Epithelial cell of proximal tubule (primary cell): ENCODE measurements at places on chromosomes 4 and X.

DNA sequence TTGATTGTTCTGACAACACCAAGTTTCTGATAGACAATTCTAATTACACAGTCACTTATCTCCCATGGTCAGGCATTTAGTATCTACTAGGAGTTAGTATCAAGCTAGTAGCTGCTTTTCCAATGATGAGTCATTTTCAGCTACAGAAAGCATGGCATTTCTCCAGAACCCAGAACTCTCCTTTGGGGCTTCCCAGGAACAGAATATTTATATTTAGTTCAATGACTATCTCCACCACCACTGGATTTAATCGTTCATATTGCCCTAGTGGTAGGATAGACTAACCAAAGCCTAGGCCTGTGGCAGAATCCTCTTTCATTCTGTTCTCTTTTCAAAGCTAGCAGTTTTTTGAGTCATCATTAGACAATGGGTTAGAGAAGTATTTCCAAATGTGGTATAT is 569.4 kb downstream of the GABRG1 start:
- no peak for DNase-seq

DNA sequence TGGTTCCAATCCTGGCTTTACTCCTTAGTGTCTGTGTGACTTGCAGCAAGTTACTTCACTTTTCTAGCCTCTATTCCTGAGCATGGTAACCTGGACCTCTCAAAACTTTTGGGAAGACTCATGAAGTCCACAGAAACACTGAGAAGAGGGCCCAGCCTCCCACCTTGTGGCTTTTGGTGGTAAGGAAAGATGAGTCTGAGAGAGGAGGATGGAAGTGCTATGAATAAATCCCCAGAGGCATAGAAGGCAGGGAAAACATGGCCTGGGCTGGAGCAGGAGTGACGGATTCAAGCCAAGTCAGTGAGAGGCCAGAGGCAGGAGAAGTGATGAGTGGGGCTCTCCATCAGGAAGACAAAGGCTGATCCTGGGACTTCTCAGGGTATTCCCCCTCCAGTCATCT is 10.9 kb upstream of the MAGEA4 start:
- DNase-seq, result no peak

GRCh38 chrX:87900320-87900908 is 382.8 kb downstream of the KLHL4 start:
- peak; percentile 23 for DNase-seq

GRCh38 chrX:19673375-19674040 is 158.2 kb upstream of the MAP3K15 start:
- DNase-seq, result peak; percentile 37

- no peak for DNase-seq
Measured at GRCh38 chr4:126560794-126561193, 1072.0 kb upstream of the INTU start.

- no peak for DNase-seq
Measured at GRCh38 chr4:77742054-77742453, 77.1 kb downstream of the CNOT6L start.

- no peak for DNase-seq
Measured at GRCh38 chr4:182533964-182534363, 290.8 kb downstream of the TENM3 start.

GRCh38 chrX:11757719-11758399 is at the start of gene MSL3:
Gene MSL3 (plus strand): TSS chrX:11758237. CDS start chrX:11758264, 27 bp downstream.
- DNase-seq, result no peak

DNA sequence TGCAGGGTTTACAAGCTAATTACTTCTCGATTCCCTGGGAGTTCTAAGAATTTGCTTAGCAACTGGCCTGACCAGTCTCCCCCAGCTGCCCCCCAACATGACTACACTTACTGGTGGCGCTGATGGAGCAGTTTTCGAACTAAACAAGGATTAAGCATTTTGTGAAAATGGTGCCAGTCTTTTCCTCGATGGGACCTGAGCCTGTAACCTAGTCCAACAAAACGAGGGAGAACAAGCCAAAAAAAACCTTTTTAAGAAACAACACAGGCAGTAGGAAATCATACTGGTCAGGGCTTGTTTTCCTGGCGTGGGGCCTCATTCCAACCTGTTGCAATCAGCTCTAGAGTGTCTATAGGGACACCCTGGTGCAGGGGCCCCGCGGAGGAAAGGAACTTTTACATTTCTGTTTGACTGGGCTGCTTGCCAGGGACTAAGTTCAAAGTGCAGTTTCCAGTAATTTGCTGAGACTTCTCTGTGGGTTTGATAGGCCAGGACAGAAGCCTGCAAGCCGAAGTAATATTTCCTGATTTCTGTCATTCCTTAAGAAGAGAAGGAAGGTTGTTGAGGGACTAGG is 158.7 kb downstream of the SPRY1 start:
- peak; percentile 67 for DNase-seq

DNA sequence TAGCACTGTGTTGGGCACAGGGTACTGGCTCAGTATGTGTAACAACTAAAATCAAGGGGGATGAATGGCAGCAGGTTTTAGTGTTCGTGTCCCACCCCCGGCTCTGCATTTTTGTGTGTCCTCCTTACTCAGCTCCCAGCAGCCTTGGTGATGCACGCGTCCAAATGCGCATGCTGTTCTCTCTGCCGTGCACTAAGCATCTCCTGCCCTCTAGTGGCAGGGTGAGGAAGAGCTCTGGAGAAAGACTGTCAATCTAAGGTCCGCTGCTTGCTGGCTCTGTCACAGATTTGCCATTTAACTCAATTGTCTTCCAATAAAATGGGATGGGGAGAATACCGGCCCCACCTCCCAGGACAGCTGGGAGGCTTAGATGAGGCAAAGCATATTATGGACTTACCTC is 61.4 kb downstream of the WFS1 start:
- DNase-seq, result no peak

- DNase-seq, result no peak
Measured at GRCh38 chrX:29487714-29488113, 727.6 kb upstream of the MAGEB2 start.

- no peak for DNase-seq
Measured at GRCh38 chrX:130173190-130173895, 1.6 kb downstream of the RAB33A start.

GRCh38 chrX:121761845-121762244 is 714.4 kb downstream of the GLUD2 start:
- no peak for DNase-seq

GRCh38 chrX:109925656-109926055 is 77.3 kb upstream of the TMEM164 start:
- no peak for DNase-seq

GRCh38 chr4:128393101-128393704 is 105.6 kb upstream of the PGRMC2 start:
- DNase-seq, result peak; percentile 60

DNA sequence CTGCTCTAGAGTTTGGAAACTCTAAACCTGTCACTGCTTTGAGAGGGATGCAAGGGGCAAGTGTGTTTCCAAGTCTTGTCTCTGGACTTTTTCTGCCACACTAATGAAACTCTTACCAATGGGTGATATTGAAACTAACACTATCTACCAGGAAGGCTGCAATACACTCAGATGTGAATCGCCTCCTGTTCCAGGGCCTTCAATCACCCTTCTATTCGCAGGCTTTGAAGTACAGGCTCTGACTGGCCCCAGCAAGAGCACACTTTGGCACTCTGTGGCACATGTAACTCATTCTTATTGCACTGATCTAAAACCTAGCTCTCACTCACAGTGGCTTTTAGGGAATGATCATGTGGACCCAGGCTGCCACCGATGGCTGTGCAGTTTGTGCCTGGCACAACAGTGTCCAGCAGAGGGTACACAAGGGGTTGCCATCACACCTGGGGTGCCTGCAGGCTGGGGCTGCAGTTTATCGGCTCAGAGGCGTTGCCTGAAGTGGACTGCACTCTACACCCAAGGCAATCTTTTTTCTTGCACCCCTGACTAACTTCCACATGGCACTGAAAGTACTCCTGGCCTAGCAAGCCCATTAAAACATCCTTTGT is 210.8 kb downstream of the MGST2 start:
- no peak for DNase-seq

DNA sequence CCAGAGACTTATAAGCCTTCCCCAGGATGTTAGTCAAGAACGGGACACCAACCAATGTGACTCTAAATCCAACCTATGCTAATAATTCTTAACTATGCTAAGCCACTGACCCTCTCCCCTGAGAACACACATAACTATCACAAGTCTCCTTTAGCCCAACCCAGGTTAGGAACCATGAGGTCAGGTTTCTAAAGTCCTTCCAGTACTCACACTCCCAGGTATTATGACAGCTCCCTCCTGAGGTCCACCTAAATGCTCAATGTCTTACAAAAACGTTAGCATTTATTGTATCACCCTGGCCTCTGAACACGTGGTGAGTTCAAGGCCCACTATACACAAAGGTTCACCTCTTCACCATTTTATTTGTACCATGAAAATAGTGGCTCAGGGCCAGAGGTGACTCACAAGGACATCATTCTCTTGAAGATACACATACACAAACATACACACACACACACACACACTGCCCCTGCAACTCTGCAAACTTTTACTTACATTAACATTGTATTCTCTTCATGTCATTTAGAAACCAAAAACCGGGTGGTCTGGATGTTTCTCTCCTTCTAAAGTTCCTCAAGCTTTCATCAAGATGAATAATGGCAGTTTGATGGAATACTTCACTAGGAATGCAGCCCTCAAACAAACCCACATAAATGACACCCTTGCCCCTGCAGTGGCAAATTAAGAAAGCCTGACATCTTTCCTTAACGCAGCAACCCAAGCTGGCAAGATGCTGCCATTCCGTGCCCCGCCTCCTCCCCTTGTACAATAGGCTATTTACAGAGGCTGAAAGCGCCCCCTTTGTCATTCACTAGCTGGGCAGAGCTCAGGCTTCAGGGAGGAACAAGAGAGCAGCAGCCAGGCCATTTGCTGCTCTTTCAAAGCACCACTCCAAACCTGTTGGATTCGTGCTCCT is 17.7 kb downstream of the ACSL1 start:
- DNase-seq, result no peak

GRCh38 chr4:179595671-179596410 is 2153.6 kb upstream of the AGA start:
- DNase-seq, result peak; percentile 63

GRCh38 chr4:140135529-140136088 is 18.4 kb downstream of the MAML3 start:
- no peak for DNase-seq

DNA sequence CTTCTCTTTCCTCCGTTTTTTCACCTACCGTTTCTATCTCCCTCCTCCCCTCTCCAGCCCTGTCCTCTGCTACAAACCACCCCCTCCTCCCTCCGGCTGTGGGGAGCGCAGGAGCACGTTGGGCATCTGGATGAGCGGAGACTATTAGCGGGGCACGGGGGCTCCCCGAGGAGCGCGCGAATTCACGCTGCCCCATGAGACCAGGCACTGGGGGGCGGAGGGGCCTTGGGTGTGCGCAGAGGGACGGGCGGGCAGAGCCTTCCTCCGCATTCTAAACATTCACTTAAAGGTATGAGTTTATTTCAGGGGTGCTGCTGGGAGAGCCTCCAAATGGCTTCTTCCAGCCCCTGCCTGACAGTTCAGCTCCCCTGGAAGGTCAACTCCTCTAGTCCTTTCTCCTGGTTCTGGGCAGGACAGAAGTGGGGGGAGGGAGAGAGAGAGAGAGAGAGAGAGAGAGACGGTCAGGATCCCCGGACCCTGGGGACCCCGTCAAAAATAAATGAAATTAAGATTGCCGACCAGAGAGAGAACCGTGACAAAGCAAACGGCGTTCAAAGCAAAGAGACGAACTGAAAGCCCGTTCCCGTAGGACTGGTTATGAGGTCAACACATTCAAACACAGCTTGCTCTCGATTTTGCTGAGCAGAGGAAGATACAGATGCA is 5.0 kb downstream of the SHOX start:
- DNase-seq, result no peak

- no peak for DNase-seq
Measured at GRCh38 chr4:86472377-86473019, 112.6 kb upstream of the MAPK10 start.

DNA sequence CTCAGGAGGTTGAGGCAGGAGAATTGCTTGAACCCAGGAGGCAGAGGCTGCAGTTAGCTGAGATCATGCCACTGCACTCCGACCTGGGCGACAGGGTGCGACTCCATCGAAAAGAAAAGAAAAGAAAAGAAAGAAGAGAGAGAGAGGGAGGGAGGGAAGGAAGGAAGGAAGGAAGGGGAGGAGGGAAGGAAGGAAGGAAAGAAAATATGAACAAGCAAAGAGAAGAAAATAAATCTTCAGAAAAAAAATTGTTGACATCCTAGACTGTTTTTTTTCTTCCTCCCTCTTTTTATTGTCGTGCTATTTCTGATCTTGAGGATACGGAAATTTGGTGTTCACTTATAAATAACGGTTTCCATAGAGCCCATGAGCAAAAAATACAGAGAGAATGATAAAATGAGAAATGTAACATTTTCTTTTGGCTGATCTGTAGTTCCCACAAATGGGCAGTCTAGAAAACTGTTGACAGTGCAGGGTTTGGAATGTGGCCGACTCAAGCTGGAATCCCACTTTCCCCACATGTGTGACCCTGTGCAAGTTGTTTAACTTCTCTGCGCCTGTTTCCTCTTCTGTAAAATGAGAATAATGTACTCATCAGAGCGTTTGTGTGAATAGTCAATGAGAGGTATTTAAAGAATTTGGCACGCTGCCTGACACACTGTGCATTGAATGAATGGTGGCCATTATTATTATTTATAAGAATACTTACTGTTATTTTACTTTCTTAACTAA is 19.4 kb downstream of the SORBS2 start:
- DNase-seq, result no peak

DNA sequence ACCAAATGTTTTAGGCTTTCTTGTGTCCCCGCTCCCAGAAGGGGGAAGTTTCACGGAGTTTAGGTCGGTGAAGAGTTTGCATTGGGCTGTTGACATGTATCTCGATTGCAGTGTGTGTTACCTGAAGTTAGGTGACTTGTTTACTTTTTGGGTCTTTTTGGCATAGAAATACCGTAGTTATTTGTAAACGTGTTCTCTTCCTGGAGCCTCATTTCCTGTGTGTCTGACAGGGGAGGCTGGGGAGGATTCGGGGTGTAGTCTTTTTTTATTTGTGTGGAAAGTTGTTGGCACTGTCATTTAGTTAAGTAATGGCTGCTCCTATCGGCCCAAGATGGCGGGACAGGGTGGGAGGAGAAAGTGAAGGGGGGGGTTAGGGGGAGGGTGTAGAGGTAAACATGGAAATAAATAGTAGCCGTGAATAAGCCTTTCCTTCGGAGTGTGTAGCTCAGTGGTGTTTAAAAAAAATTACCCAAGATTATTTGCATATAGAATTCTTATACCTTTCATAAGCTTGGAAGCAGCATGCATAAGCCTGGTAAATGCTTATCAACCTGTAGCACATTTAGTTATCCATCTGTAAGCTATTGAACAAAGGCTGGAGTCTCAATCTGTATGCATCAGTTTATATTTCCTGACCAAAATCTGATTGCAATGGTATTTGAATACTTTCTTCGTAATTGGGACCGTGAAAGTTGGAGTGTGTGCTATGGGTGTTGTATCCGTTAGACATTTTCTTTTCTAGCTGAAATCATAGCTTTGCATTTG is 1.6 kb downstream of the KDM6A start:
- no peak for DNase-seq

DNA sequence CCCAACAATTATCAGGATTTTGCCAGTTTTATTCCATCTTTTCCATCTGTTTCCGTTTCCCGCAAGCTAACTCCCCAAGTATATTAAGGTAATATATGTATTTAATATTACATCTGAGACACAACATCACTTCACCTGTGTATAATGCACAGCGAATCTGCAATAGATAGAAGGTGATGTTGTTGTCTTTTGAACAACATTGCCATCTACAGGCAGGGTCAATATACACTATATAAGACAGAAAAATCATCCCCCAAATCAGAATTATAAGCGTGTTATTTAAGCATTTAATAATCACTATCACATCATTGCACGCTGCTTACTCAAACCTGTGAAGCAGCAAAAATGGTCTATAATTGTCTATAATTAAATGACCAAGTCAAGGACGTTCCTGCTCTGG is 1115.5 kb downstream of the NLGN4X start:
- no peak for DNase-seq

- DNase-seq, result no peak
Measured at GRCh38 chrX:152960115-152960514, 33.8 kb downstream of the PNMA5 start.
